ENCODE measurements at places on chromosomes 6 and 20.

DNA sequence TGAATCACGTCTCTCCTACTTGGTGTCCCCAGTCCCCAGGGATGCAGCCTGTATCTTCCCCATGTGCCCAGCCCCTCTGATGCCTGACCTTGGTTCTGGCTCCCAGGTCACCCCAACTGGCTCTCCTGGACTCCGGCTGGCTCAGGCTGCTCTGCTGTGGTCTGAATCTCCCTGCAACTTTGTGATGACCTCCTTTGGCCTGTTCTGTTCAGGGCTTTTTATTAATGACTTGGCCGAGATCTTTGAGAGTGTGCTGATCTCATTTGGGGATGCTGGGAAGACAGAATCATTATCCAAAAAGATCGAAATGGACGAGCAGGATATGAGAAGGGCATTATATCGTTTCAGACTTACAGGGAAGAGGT is 67.4 kb downstream of the IGF2R start:
- DNase-seq = no peak

- no peak for DNase-seq
Measured at GRCh38 chr6:907928-908327, 215.0 kb upstream of the EXOC2 start.

GRCh38 chr6:166507809-166508564 is 78.5 kb downstream of the RAMACL start:
- no peak for DNase-seq

DNA sequence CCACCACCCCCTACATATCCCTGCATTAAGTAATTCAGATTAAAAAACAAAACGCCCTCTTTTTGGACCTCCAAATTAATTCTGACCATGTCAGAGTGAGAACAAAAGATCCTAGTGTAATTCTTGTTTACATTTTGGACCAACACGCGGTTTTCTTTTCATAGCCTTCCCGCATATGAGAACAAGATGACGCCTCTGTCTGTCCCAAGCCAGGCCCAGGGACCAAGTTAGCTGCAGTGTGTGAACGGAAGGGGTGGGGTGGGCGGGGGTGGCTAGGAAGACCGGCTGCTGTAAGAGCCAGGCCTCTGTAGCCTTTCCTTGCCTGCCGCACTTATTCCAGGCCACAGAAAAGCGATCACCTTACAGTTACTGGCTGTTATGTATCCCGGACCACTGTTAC is 68.0 kb downstream of the PLCG1 start:
- no peak for DNase-seq

GRCh38 chr6:149065658-149066556 is 251.6 kb upstream of the TAB2 start:
- no peak for DNase-seq

- no peak for DNase-seq
Measured at GRCh38 chr6:5481033-5481432, 219.7 kb downstream of the FARS2 start.

DNA sequence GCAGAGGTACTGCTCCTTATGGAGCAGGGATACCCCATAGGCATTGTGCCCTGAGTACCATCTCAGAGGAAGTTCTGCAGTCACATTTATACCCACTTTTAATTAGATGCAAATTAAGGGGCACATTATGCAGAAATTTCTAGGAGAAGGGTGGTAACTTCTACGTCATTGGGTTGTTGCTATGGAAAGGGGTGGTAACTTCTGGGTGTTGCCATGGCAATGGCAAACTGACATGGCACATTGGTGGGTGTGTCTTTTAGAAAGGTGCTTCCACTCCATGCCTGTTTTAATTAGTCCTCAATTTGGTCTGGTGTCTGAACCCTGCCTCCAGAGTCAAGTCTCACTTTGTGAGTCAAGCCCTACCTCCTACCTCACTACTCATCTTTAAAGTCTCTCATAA is 42.0 kb downstream of the RSPO3 start:
- DNase-seq = no peak

GRCh38 chr6:63572747-63573075 is 431 bp downstream of the LOC128125822 start:
- DNase-seq = no peak

DNA sequence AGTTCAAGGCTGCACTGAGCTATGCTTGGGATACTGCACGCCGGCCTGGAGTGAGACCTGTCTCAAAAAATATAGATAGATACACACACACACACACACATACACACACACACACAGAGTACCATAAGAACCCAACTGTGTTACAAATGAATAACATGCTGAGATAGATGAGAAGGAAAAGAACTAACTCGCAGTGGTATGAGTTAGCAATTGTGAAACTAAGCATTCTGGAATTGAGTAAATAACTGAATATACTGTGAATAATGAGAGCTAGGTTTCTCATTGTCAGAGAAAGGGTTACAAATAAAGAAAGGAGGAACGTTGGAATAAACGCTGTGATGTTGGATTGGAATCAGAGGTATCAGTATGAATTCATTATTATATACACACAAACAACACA is 14.6 kb upstream of the FAXC start:
- DNase-seq = no peak
